ENCODE measurements at places on chromosomes 5 and 9. TPM values are rescaled to one million over a fixed set of nuclear protein-coding genes. Genes with fewer than 3 reads are reported as not detected.

- H3K27me3 ChIP-seq: no peaks in the 10 kb centered on the region
- DNase-seq: no peak
- H3K27ac ChIP-seq: no peak overlapping the region
- no peaks in the 10 kb centered on the region for H3K4me1 ChIP-seq
These were observed 55.3 kb downstream of the LIX1 start for GRCh38 chr5:97087138-97087537.

Gene SQSTM1
- total RNA-seq: 772 TPM

GRCh38 chr9:123407217-123407851 lies 51.3 kb downstream of the CRB2 start:
- no peaks in the 10 kb centered on the region for H3K36me3 ChIP-seq

Gene OBP2A
- not detected for total RNA-seq

Gene FOXD4L4
- total RNA-seq: not detected

GRCh38 chr5:34657274-34657921 lies 1.3 kb downstream of the RAI14 start:
- H3K27ac ChIP-seq: peak overlapping the region; percentile 63
- 0 out of 2 replicates have a peak, but pooled peaks cover 7% of the 10 kb centered on the region for H3K4me1 ChIP-seq
- peak; percentile 18 for DNase-seq
- no peaks in the 10 kb centered on the region for H3K36me3 ChIP-seq
- H3K27me3 ChIP-seq: no peaks in the 10 kb centered on the region
- H3K4me3 ChIP-seq: peak overlapping the region; percentile 85

Gene PCDHGB3
- total RNA-seq: not detected

GRCh38 chr5:179258922-179259730 lies 86.1 kb downstream of the ADAMTS2 start:
- no peak overlapping the region for H3K27ac ChIP-seq
- no peaks in the 10 kb centered on the region for H3K4me1 ChIP-seq
- no peak overlapping the region for H3K4me3 ChIP-seq
- H3K27me3 ChIP-seq: no peaks in the 10 kb centered on the region
- H3K36me3 ChIP-seq: no peaks in the 10 kb centered on the region
- peak; percentile 42 for DNase-seq

Gene CD274
- total RNA-seq: 6.2 TPM

Gene TRPM6
- total RNA-seq: not detected

DNA sequence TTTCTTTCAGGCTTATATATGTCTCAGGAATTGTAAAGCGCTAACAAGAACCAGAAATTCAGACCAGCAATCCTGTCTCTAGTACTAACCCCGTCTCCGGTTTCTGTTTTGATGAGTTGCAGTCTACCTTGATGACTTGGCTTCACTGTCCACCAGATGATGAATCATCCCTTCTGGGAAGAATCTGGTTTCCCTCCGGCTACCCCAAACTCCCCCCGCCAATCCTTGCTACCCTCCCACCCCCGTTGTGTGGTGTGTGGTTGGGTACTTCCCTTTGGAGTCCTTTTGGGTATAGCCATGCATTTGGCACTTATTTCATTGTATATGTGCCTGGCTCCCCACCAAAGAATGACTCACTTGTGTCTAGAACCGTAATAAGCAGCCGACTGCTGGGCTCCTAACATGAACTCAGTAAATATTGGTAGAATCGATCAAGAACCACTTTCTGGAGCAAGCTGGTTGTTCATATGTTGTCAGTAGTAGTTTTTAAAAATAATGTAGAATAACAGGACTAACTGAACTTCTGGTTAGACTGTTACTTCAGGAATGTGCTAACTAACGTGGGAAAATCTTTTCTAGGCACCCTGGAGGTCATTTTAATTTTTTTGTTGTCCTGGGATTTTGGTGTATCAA lies 8.3 kb upstream of the TGFBI start:
- H3K4me1 ChIP-seq: peaks cover 66% of the 10 kb centered on the region
- H3K27ac ChIP-seq: peak overlapping the region; percentile 97
- no peak overlapping the region for H3K4me3 ChIP-seq
- no peaks in the 10 kb centered on the region for H3K36me3 ChIP-seq
- no peaks in the 10 kb centered on the region for H3K27me3 ChIP-seq
- peak; percentile 99 for DNase-seq

DNA sequence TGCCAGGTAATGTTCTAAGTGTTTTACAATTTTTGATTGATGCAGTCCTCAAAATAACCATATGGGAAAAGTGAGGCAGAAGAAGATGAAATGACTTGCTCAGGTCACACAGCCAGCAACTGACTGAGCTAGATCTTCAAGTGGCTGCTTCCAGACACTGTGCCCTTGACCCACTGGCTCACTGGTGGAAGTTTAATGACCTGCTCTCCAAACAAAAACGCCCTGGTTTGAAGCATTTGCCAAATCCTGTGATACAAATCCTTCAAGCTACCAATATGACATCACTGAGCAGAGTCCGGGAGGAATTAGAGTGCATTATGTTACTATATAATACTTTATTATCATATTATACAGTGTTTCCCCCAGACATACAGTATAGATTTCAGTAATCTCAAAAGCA lies 459.4 kb downstream of the GADD45G start:
- no peaks in the 10 kb centered on the region for H3K4me1 ChIP-seq
- no peaks in the 10 kb centered on the region for H3K36me3 ChIP-seq
- no peak overlapping the region for H3K4me3 ChIP-seq
- DNase-seq: no peak
- H3K27me3 ChIP-seq: no peaks in the 10 kb centered on the region

GRCh38 chr9:38761339-38761738 lies 41.4 kb upstream of the FAM240B start:
- H3K36me3 ChIP-seq: no peaks in the 10 kb centered on the region
- no peak overlapping the region for H3K27ac ChIP-seq
- no peak overlapping the region for H3K4me3 ChIP-seq
- DNase-seq: no peak
- H3K27me3 ChIP-seq: no peaks in the 10 kb centered on the region

- H3K36me3 ChIP-seq: no peaks in the 10 kb centered on the region
- H3K4me3 ChIP-seq: no peak overlapping the region
- no peak overlapping the region for H3K27ac ChIP-seq
- H3K27me3 ChIP-seq: no peaks in the 10 kb centered on the region
- no peak for DNase-seq
- no peaks in the 10 kb centered on the region for H3K4me1 ChIP-seq
These were observed 161.2 kb downstream of the GNA14 start for GRCh38 chr9:77486968-77487367.

Measured in SJSA1 (cell line).